AG04450 (cell line): ENCODE measurements at places on chromosomes 2 and 18.

GRCh38 chr2:150856596-150857281 is 369.3 kb upstream of the RND3 start:
- DNase-seq, result no peak

DNA sequence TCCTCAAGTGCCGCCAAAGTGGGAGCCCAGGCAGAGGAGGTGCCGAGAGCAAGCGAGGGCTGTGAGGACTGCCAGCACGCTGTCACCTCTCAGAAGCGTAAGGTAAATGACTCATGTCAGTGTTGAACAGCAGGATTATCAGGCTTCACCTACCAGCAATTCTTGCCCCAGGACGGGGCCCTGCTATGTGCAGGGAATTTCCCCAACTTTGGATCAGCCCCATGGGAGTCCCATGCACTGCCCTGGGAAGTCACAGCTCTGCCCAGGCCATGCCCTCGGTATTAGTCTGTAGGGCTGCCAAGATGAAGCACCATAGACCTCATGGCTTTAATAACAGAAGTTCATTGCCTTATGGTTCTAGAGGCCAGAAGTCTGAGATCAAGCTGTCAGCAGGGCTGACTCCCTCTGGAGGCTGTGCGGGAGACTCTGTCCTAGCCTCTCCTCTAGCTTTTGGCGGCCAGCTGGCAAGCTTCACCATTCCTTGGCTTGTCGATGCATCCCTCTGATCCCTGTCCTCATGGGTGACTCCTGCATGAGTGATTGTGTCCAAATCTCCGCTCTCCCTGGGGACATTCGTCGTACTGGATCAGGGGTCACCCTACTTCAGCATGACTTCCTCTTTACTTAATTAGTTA is 55.9 kb downstream of the TRPM8 start:
- no peak for DNase-seq

DNA sequence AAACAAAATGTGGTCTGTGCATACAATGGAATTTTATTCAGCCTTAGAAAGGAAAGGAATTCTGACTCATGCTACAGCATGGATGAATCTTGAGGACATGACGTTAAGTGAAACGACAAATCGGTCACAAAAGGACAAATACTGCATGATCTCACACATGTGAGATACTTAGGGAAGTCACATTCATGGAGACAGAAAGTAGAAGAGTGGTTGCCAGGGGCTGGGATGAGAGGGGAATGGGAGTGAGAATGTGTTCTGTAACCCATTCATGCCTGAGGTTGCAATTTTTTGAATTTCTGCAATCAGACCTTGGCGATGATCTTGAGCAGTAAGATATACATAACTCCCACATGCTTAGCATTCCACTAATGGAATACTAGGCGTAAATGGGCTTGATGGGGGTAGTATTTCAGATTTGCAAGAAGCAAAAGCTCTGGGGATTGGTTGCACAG is 22.0 kb downstream of the FHL2 start:
- DNase-seq, result no peak

DNA sequence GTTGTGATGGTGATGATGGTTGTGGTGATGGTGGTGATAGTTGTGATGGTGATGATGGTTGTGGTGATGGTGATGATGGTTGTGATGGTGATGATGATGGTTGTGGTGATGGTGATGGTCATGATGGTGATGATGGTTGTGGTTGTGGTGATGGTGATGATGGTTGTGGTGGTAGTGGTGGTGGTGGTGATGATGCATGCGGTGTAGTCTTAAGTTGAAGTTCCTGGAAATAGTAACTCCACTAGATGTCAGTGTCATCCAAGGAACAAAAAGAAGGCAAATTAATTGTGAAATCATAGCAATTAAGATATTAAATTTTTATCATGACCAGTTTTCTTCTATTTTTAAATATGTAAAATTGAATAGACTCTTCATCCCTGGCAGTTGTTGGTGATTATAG is 309.2 kb downstream of the AGAP1 start:
- no peak for DNase-seq

- no peak for DNase-seq
These were observed 38.4 kb upstream of the CELF4 start for GRCh38 chr18:37604032-37604431.

- no peak for DNase-seq
These were observed 11.8 kb upstream of the SMIM21 start for GRCh38 chr18:75439348-75439747.

GRCh38 chr18:65358306-65358705 is 392.5 kb upstream of the CDH7 start:
- DNase-seq, result no peak

DNA sequence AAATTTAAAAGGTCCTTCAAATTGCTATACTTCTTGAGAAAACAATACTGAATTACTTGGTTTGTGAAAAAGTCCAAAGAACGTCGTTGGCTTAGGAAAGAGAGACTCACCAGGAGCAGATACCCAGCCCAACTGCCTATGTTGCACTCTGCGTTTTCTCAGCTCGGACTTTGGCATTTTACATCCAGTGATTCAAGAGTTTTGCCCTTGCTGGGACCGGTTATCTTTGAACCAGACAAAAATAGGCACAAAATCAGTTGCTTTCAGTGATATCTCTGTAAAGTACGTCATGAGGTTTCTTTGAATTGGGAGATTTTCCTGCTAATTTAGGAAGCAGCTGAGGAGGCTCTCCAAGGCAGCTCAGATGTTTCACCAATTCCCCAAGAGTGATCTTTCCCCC is 29.3 kb downstream of the FHOD3 start:
- DNase-seq, result no peak

DNA sequence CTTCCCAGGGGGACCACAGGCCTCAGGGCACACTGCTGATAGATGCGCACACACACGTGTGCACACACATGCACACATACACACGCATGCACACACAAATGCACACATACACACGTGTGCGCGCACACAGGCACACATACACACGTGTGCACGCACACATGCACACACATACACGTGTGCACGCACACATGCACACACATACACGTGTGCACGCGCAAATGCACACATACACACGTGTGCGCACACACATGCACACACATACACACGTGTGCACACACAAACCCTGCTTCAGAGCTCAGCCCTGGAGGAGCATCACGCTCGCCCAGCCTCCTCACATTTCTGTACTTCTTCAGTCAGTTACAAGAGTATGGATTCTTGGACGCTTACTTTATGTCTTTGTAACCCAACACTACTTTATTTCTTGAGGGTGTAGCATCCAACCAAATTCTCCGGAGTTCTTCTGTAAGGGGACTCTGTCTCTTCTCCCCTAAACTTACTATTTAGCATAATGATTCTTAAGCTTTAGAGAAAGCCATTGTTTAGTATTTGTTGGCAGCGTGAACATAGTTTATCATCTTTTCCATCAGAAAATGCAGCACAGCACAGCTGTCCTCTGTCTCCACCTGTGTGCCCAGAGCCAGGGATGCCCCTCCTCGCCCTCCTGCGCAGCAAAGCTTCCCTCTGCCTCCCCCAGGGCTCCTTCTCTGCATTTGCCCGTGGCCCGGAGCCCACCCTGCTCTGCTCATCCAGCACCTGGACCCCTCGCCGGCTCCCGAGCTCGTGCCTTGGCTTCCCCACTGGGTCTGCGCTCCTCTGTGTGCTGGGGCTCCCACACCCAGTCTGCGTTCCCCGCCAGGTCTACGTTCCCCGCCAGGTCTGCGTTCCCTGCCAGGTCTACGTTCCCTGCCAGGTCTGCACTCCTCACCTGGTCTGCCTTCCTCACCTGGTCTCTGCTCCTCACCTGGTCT is 74.4 kb upstream of the CTDP1 start:
- no peak for DNase-seq

DNA sequence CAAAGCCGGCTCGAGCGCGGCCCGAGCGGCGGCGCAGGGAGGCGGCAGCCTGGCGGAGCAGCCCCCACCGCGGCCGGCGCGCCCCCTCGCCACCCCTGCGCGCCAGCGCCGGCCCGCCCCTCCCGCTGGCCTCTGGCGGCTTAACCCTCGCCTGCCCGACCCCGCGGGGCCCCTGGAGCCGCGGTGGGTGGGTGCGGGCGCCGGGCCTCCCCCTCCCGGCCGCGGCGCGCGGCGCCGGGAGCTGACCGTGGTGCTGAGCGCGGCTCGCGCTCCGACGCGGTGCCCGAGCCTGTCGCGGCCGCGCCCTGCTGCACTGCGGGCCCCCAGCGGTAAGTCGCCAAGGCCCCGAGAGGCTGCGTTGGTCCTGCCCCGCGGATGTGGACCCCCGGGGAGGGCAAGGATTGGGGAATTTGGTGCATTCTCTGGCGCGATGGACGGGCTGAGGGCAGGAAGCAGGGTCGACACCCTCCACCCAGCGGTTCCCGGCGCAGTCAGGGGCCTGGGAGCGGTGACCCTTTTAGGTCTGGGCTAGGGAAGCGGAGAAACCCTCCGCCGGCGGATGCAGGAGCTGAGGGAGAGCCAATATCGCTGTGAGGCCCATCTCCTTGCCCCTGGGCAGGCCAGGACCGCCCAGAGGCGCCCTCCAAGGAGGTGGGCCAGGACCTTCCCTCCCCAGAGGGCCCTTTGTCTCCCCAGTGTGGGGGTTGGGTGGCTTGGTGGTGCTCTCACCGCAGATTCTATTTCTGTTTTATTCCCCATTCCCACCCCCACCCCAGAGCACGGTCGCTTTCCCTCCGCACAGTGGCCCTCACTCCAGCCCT is 923 bp downstream of the AMER3 start:
- DNase-seq, result no peak

DNA sequence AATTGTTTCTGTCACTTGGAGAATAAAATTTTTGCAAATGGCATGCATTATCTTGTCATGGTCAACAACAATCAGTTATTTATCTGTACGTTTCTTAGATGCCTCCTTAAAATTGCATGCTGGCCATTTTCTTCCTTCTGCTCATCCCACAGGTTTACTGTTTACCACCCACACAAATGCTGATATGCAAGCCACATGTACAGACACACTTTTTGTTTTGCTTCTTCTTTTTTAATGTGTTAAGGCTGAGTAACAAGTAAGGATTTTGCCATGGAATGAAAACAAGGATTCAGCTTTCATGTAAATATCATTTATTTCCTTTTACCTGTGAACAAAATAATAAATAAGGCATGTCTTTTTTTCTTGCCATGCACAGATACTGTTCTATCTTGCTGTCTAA is 1077.1 kb upstream of the ZEB2 start:
- DNase-seq, result no peak

GRCh38 chr18:76351961-76352581 is 143.0 kb downstream of the ZNF516 start:
- DNase-seq, result peak; percentile 87

- no peak for DNase-seq
These were observed 660.6 kb downstream of the NYAP2 start for GRCh38 chr2:226059961-226060627.

GRCh38 chr2:14932285-14932684 is 299.8 kb downstream of the LRATD1 start:
- no peak for DNase-seq

DNA sequence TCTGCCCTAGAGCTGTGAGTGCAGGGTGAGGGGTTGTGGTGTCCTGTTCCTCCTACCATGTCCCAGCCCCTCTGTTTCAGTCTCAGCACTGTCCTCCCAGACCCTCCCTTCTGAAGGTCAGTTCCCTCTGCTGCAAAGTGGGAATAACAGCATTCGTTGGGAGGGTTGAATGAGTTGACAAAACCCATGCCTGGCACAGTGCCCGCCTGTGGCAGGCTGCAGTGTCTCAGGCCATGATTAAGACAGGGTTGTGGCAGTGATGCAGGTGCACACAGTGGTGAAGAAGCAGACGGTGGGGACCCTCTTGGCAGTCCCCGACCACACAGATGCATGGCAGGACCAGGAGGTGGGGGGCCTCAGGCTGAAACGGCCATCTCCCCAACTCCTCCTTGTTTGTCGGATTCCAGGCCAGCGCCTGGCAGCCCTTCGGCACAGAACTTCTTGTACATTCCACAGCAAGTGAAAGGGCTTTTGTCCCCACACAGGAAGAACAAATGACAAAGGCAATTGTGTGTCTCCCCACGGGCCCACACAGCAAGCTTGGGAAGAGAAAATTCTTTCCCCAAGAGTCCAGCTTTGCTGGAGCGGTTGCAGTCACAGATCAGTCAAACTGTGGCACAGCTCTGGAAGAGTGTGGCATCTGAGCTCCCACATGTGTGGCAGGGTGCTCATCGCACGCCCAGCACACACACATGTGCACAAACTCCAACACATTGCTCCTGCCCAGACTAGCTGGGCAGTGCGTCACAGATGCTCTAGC is 92.0 kb upstream of the MSH2 start:
- DNase-seq, result no peak

- DNase-seq, result peak; percentile 16
These were observed 6.1 kb upstream of the DNMT3A start for GRCh38 chr2:25347846-25348245.

DNA sequence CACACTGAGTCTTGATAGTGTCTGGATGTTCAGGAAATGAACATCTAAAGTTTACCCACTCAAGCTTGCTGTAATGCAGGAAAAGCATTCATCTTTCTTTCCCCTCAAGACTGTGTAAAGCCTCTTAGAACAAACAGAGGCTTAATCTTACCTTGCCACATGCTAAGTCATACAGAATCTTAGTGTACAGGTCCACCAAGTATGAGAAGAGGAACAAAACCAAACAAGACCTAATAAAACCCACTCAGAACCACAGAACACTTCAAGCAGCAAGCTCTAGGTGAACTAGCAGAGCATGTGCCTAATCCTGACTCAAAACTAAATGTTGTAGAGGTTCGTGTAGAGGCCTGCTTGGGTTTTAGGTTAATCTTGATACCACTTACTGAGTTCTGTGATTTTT is 97.6 kb downstream of the SPTBN1 start:
- no peak for DNase-seq

DNA sequence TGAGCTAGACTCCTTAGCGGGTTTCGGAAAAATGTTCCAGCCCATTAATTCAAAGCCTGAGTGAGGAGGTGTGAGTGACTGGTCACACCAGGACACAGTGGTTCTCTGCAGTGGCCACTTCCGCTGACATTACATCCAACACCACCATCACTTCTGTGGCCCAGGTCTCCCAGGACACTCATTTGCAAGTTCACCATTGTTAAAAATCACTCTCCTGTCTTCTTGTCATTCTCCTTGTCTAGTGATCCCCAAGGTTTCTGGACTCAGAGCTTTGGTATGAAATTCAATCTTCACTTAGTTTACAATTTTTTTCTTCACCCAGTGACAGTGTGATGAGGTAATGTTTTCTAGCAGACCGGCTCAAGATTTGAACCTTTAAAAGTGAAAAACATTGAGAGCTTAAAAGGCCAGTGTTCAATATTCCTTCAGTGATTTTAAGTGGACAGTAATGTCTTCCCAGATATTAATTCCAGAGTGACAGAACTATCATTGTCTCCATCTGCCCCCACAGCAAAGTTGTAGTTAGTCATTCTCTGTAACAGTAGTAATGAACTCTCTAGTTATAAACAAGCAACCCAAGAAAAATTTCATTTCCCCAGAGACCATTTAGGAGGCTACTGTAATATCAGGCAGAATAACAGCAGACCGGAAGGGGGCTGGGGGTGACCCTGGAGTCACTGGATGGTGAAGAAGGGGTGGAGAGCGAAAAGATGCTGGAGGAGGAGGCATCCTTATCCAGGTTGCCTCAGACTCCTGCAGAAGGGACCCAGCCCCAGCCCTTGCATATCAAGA is 164.9 kb downstream of the GFPT1 start:
- no peak for DNase-seq
